ENCODE measurements at places on chromosomes 11 and 22.

GRCh38 chr11:60895687-60896086 lies 10.7 kb downstream of the PRPF19 start:
- DNase-seq = no peak

GRCh38 chr11:86749376-86749775 lies 51.0 kb upstream of the PRSS23 start:
- DNase-seq = no peak

- DNase-seq = no peak
Observed at GRCh38 chr11:29320196-29320595, 696.6 kb downstream of the KCNA4 start.

GRCh38 chr22:46968848-46969247 lies 206.4 kb downstream of the TBC1D22A start:
- no peak for DNase-seq

GRCh38 chr11:72278905-72279304 lies 34.9 kb upstream of the PHOX2A start:
- DNase-seq = no peak

DNA sequence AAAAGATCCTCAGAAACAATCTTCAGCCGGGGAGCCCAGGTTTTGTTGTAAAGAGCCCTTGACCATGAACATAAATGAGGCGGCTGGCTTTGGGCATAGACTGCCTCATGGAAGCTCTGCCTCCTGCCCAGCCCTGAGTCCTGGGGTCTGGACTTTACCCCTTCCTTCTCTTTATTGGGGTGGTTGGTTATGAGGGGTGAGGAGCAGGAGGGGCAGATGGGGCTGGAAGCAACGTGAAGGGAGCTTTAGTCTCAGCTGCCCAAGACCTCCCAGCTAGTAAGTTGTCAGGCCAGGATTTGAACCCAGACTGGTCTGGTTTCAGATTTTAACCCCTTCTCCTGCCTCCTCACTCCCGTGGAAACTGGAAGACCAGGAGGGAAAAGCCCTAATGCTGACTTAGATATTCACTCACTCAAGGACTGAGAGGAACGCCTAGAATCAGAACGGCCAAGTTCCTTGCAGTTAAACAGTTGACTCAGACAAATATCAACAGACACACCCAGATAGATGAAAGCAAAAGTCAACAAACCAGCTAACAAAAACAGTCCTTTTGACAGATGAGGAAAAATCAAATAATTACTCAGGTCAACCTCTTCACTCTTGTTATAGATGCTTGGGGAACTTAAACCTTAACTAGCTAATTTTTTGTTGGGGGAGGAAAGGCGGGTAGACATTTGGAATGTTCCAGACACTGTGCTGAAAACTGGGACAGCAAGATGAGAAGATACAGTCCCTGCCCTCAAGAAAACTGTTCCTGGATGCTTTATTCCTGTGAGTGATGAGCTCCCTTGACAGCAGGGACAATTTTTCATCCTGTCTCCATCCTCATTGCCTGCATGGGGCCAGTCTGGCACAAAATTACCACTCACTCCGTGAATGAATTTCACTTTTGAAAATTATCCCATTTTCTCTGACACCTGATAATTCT lies 20.8 kb upstream of the ARRB1 start:
- DNase-seq = no peak

DNA sequence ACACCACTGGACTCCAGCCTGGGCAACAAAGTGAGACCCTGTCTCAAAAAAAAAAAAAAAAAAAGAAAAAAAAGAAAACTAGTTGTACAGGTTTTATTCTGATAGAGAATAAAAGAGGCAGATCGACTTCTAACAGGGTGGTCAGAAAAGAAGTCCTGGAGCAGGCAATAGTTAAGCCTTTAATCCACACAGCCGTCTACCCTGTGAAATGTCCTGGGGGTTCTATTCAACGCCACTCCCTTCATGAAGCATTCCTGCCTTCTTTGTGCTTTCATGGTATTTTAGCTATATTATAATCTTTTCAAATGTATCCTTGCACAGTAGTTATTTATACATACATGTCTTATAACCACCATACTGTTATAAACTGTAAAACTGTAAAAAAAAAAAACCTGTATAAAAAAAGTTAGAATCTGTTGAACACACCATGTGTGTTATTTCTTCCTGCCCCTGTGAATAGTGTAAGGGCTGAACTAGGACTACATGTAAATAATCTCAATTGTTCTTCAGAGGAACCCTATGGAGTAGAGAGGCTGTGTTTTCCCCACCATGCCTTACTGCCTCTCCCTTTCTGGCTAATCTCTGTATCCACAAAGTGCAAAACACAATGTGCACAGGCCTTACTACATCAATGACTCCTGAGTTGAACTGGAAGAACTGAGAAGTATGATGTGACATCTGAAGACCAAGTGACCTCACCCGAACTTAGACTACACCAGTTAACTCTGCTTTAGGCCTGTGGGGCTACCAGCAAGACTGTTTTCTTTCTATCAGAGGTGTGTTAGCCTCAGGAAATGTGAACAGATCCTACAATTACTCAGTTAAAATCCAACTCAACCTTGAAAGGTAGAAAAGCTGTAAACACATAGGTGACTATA lies 25.3 kb downstream of the PRCP start:
- no peak for DNase-seq

- no peak for DNase-seq
Observed at GRCh38 chr11:44884056-44884455, 66.6 kb downstream of the TP53I11 start.

DNA sequence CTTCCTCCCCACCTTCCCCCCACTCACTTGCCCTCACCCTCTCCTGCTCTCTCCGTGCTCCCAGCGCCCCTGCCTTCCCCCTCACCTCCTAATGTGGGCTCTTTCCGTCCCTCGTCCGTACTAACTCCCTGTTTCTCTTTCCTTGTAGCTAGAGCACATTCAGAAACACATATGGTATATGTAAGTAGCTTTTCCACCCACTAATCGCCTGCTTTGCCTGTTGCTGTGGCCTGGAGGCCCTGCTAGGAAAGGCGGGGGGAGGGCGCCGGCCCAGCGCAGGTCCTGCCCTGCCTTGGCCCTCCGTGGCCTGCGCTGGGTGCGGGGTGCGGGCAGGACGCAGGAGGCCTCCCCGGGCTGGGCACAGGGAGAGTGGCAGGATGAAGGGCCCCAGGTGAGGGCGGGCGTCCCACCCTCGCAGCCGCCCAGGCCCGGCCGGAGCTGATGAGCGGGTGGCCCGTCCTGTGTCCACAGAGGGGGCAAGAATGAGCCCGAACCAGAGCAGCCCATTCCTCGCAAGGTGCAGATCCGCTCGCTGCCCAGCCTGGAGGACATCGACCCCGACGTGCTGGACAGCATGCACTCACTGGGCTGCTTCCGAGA lies 41.7 kb downstream of the MOB2 start:
- DNase-seq = no peak

GRCh38 chr11:117428856-117429229 lies 101.2 kb downstream of the CEP164 start:
- DNase-seq = no peak

GRCh38 chr11:66346476-66347424 lies 679 bp downstream of the B4GAT1 start:
- DNase-seq = no peak

GRCh38 chr11:67442504-67443404 lies 522 bp downstream of the CORO1B start:
- no peak for DNase-seq

DNA sequence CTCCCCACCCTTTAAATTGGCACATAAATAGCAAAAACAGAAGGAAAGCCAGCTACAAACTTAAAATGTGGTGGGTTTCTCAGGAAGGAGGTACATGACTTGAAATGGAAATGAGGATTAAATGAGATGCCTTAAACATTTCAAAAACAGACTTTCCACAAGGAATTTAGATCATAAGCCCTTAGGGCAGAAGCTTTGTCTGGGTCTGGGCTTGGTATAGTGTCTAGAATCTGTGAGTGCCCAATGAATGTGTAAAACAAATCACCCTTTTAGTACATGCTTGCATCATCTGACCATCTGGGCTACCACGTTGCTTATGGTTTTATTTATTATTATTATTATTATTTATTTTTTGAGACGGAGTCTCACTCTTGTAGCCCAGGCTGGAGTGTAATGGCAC lies 37.1 kb upstream of the CREB3L1 start:
- no peak for DNase-seq

GRCh38 chr11:118074785-118075184 lies 2.1 kb upstream of the TMPRSS4 start:
- no peak for DNase-seq

- DNase-seq = no peak
Observed at GRCh38 chr22:41910050-41911000, 4.5 kb downstream of the SHISA8 start.

- DNase-seq = no peak
Observed at GRCh38 chr11:22392561-22392960, 54.4 kb downstream of the SLC17A6 start.

DNA sequence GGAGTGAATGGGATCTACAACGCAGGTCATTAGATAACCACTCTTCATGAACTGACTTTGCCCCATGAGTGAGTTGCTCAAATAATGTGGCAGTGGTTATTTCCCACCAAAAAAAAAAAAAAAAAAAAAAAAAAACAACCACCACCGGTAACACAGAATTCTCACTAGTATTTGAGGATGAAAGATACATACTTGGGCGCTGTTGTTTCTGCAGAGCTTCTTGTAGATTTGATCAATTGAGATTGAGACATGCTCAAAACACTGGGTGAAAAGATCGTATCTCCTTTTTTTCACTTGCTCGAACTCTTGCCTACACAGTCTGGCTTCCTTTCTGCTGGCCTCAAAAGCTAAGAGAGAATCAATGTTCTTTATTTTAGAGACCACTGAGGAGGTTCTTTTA lies 44.1 kb downstream of the FAM118A start:
- DNase-seq = no peak

- DNase-seq = no peak
Observed at GRCh38 chr11:2701230-2701629, 1.4 kb upstream of the KCNQ1OT1 start.

DNA sequence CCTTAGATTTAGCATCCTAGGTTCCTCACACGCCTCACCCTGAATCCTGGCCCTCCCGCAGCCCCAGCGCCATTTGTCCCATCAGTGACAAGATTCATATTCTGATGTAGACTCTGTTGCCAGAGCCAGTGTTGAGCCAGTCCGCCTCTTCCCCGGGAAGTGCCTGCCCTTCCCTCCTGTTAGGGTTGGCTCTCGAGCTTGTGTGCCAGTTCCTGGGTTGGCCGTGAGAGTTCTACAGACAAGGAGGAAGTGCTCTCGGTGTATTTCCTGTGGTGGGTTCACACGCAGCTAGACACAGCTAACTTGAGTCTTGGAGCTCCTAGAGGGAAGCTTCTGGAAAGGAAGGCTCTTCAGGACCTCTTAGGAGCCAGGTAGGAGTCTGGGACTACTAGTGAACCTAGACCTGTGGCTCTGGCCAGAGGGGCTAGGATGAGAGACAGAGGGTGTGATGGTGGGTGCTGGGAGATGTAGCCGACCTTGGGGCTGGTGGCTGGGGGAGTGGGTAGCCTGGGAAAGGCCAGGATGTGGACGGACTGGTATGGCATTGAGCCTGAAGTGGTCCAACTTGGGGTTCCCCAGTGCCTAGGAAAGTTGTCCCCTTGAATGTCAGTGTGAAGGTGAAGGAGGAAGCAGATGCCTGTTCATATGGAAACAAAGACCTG lies at the start of gene IL18BP:
Gene IL18BP (plus strand): TSS at position 261 of the 662 bp plus-strand sequence. CDS start 1,076 bp downstream, outside the sequence.
- DNase-seq = no peak

DNA sequence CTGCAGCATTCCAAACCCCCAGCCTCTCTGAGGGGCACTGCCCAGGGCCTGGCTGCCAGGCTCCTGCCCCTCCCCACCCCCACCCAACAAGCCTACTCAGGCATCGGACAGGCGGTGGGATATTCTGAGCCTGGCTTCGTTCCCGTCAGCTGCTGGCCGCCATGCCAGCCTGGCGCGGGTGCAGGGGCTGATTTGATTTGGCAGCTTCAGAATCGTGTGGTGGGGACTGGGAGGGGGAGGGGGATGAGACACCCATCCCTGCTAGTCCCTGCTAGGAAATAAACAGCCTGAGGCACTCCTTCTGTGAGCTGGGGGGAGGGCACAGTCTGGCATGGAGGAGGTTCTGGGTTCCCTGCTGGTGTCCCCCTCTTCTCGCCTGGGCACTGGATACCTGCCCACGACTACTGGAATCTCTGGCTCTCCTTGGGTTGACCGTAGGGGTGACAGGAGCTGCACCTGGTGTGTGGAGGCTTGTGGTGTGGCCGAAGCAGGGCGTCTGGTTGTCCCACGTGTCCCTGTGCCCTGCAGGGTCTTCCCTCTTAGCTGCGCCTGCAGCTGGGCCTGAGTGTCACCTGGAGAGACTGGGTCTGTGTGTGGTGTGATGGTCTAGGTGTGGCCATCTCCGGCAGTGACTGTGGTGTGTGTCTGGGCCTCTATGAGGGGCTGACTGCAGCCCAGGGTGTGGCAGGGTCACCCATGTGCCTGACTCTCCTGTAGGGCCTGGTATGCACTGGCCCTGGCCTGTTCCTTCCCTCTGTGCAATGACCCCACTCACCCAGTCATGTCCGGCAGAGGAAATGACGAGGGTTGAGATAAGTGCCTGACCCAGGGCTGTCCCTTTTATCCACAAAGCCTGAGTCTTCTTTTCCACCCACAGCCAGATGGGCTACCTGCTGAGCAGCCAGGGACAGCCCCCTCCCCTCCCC lies 42.2 kb downstream of the PDE2A start:
- no peak for DNase-seq

GRCh38 chr22:45082795-45083194 lies 73.0 kb upstream of the PHF21B start:
- DNase-seq = peak; percentile 24

- DNase-seq = no peak
Observed at GRCh38 chr11:44766112-44766971, 39.6 kb downstream of the TSPAN18 start.

DNA sequence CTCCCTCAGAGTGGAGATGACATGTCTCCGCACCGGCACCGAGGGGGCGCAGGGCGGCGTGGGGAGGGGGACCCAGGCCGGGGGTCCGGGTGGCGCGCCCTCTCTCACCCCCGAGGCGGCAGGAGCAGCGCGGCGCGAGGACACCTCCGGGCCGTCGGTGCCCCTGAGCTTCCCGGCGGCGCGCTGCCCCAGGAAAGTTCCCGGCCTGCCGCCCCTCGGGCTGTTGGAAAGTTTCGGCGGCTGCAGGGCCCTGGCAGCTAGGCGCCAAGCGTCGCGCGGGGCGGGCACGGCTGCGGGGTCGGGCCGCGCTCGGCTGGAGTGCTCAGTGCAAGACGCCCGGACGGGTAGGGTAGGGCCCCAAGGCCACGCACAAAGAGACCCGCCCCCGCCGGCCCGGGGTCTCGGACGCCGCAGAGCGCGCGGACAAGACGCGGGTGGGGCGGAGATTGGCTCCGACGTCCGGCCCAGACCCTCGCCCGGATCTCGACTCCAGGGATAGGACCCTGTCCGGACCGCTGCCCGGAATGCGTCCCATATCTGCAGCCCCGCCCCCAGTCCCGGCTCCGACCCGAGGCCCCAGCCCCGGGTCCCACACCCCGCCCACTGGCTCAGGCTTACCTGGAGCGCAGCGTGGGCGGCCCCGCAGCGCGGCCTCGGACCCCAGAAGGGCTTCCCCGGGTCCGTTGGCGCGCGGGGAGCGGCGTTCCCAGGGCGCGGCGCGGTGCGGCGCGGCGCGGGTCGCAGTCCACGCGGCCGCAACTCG lies 471 bp downstream of the ARVCF start:
- DNase-seq = no peak

GRCh38 chr11:22407921-22408320 lies 69.7 kb downstream of the SLC17A6 start:
- DNase-seq = no peak

- no peak for DNase-seq
Observed at GRCh38 chr11:3103076-3103475, 45.9 kb upstream of the CARS1 start.

Measured in stimulated activated CD4-positive, alpha-beta T cell treated with anti-CD3 and anti-CD28 coated beads, Interleukin-12 subunit alpha, Interleukin-12 subunit beta, amount 100 ng/mL, for 24 hours (primary cell).